ENCODE measurements at places on chromosomes 5 and 9. TPM values are rescaled to one million over a fixed set of nuclear protein-coding genes. Genes with fewer than 3 reads are reported as not detected.

LRSAM1 gene
- polyA plus RNA-seq: 13.7 TPM

RGS7BP gene
- polyA plus RNA-seq: 3.0 TPM

SPATA6L gene
- polyA plus RNA-seq: 0.71 TPM

HTR4 gene
- not detected for polyA plus RNA-seq

CCDC192 gene
- polyA plus RNA-seq: 0.85 TPM

UHRF2 gene
- polyA plus RNA-seq: 31.5 TPM

RNF183 gene
- 0.14 TPM for polyA plus RNA-seq

ENTPD8 gene
- polyA plus RNA-seq: 0.38 TPM

EQTN gene
- not detected for polyA plus RNA-seq

LHX2 gene
- polyA plus RNA-seq: 0.45 TPM

DAPK1 gene
- 24.3 TPM for polyA plus RNA-seq

PCA3 gene
- 1.2 TPM for polyA plus RNA-seq

RANBP17 gene
- polyA plus RNA-seq: 6.9 TPM

PCDHB8 gene
- polyA plus RNA-seq: 2.8 TPM

CMYA5 gene
- polyA plus RNA-seq: 160 TPM

SMIM15 gene
- 46.3 TPM for polyA plus RNA-seq

PPP2R2B gene
- 1.5 TPM for polyA plus RNA-seq

CDH9 gene
- polyA plus RNA-seq: not detected

INSYN2B gene
- 0.43 TPM for polyA plus RNA-seq

ANKDD1B gene
- polyA plus RNA-seq: 0.58 TPM

CTXN3 gene
- 2.3 TPM for polyA plus RNA-seq

HEMGN gene
- 8.6 TPM for polyA plus RNA-seq

PTCD2 gene
- 7.0 TPM for polyA plus RNA-seq

ANXA2R gene
- 1.6 TPM for polyA plus RNA-seq

NNT gene
- polyA plus RNA-seq: 80.3 TPM

SRD5A1 gene
- 8.6 TPM for polyA plus RNA-seq

SETD9 gene
- 9.3 TPM for polyA plus RNA-seq

GLRA1 gene
- not detected for polyA plus RNA-seq

C5orf63 gene
- polyA plus RNA-seq: 5.5 TPM

MTAP gene
- polyA plus RNA-seq: 22.7 TPM

CCDC152 gene
- polyA plus RNA-seq: 4.8 TPM

FBP2 gene
- polyA plus RNA-seq: 103 TPM

NME5 gene
- 0.63 TPM for polyA plus RNA-seq
